ENCODE measurements at places on chromosomes 6 and 20.
A peak's percentile ranks its signal among the peaks of the same experiment; 100 is the strongest.

- no peak for DNase-seq
Observed at GRCh38 chr6:147802459-147802858, 294.0 kb downstream of the SAMD5 start.

DNA sequence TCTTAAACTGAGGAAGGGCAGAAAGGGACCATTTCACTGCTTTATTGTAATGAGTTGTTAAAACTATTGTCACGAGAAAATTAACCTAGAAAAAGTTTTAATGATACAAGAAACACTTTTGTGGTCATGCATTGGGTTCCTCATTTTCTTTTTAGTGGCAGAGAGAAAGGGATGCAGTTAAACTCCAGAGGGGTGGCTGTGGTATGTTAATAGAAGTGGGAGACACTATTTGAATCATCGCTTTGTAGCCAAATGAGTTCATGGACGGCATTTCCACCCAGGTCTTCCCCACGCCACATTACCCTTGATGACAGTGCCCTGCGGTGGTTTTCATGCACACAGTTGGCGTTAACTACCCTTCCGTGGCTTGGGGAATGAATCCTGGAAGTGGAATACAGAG is 235.6 kb downstream of the PLCB1 start:
- no peak for DNase-seq

GRCh38 chr6:131524695-131525336 is 48.2 kb upstream of the ARG1 start:
- DNase-seq: no peak

DNA sequence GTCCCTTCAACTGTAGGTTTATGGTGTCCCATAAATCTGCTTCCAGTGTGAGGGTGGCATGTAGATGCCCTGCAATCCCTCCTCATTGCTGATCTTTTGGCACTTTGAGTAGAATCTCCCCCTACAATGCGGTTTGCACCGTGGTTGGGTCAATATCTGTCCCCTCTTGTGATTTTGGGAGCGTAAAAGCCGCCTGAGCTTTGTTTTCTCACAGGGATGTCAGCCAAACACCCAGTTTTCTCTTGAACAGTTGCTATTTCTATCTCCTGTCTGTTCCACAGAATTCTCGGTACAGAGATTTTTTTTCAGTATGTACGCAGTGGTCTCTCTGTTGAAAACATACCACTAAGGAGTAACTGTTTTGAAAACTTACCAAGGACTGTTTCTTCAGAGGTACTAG is 21.8 kb downstream of the CDS2 start:
- no peak for DNase-seq

DNA sequence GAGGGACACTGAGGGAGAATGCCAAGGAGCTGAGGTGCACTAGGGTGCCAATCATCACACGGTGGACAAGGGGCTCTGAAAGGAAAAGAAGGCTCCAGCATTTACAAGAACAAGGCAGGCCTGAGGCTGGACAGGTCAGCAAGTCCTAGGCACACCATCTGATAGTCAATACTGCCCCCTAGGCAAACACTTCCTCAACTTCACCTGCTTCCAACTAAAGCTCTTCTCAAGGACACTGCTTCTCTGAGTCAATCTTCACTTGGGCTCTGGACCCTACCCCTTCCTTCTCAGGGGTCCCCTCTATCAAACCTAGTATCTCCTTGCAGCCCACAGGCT is 37.7 kb upstream of the SLC4A11 start:
- no peak for DNase-seq

DNA sequence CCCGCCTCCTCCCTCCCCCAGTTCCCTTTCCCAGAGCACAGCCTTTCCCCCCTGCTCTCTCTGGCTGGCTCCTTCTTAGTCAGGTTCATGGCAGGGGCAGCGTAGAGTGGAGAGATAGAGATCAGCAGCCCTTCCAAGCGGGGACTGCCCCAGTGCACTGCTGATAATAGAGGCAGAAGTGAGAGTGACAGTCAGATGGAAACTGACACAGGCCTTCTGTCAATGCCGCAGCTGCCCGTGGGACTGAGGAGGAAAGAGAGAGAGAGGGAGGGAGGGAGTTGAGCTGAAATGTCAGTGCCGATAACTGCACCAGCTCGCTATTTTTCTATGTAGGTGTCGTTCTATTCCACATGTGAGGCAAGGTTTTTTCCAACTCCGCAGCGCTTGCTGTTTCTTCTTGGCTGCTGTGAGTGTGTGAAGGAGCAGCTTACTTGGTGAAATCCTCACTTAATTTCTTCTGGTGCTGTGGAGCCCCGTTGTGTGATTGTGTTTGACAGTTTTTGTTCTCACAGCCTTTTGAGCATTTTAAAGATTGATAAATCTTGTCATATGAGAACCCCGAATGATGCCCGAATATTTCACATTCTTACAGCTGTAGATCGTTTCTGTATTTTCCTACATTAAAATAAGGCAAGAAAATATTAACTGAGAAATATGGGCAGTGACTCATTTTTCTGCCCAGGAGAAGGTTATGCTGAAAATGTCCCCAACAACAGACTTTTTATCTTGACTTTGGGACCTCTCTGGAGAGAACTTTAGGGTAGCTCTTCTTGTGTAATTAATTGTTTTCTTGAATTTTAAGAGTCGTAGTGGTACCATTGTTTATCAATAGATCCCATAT is 386.4 kb upstream of the MMS22L start:
- peak; percentile 1 for DNase-seq

DNA sequence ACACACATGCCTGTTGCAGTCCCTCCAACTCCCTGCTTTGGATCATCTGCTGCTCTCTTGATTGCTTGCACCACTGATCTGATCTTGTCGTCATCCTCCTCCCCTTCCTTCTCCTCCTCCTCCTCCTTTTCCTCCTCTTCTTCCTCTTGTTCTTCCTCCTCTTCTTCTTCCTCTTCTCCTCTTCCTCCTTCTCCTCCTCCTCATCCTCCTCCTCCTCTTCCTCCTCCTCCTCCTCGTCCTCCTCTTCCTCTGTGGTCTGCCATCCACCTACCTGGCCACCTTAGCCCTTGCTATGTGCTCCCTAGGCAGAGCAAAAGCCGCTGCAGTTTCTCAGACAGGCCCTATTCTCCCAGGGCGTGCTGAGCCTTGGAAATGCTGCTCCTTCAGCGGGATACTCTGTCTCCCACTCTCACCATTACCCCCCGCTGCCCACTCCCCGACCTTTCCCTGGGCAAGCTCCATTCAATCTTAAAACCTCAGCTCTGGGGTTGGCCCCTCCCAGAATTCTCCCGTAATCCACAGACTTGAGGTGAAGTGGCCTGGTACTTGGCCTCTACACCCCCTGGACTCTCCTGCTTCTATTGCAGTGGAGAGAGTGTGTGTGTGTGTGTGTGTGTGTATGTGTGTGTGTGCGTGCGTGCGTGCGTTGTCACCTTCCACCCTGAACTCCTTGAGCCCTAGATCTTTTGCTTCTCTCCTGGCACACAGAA is 105.0 kb downstream of the SASH1 start:
- no peak for DNase-seq

- DNase-seq: no peak
Observed at GRCh38 chr20:59153355-59153681, 10.3 kb upstream of the ZNF831 start.

DNA sequence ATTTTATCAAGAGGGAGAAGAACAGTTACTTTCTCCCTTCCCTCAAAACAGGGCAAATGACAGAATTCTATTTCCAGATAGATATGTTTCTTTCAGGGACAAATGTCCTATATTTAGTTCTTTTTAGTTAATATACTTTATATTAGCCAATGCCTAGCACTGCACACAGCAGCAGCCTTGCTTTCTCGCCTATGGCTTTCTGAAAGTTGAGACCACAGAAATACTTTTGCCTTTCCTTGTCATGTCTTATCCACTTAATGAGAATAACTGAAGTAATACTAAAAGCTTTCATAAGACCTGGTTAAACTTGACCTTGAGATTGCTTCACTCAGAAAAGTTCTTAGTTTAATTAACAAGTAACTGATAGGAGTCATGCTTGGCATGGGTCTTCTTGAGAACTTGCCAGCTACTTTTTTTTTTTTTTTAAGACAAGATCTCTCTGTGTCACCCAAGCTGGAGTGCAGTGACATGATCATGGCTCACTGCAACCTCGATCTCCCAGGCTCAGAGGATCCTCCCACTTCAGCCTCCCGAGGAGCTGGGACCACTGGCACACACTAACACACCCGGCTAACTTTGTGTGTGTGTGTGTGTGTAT is 159.3 kb downstream of the CDKAL1 start:
- no peak for DNase-seq

DNA sequence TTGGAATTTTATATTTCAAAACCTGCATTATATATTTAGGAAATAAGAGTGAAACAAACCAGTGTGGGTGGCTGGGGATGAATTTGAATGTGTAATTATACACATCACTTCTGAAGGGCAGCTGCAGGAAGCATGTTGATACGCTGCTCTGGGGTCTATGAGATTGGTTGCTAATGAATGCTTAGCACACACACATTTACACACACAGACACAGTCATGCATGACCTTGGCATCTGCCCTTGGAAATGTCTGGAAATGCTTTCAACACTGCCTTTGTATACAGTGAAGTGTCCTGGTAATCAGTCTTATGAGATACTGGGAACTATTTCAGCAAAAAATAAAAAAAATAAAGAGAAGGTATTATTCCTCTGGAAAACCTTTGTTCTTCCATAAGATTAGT is 83.4 kb downstream of the ELOVL4 start:
- peak; percentile 0 for DNase-seq

DNA sequence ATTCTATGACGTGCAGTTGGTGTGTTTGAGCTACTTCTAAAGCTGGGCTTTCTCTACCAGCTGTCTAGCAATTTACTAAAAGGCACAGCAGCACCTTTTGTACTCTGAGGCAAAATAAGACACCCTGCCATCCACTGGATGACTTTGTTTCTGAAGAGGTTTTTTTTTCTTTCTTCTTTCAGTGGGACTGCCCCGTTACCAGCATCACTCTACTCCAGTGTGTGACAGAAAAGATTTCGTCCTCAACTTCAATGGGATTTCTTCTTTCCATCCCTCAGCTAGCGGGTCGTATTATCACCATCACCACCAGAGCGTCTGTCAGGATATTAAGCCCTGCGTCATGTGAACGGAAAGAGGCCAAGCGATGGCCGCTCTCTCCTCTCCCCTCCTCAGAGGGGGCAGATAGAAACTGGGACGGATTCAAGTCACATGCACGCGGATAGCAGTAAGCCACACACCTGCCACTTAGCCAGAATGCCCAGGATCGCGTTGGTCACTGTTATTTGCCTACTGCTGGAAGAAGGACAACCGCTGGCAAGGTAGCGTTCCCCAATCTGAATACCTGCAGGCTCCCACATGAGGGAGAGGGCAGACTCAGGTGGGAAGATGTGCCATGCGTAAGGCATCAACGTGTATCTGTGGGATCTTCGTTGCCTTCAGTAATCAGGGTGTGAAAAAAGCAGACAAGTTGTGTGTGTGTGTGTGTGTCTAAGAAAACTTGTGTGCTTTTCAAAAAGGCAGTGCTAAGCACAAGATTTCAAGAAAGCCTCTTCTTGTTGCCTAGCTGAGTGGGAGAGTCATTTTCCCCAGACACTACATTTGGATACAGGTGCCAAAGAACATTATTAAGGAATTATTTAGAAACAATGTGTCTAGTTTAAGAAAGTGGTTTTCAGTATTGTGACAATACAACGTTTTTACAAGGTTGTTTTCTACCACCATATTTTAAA is 5.4 kb downstream of the FOXF2 start:
- DNase-seq: no peak

GRCh38 chr20:17857639-17858449 is 110.8 kb downstream of the SNX5 start:
- no peak for DNase-seq

DNA sequence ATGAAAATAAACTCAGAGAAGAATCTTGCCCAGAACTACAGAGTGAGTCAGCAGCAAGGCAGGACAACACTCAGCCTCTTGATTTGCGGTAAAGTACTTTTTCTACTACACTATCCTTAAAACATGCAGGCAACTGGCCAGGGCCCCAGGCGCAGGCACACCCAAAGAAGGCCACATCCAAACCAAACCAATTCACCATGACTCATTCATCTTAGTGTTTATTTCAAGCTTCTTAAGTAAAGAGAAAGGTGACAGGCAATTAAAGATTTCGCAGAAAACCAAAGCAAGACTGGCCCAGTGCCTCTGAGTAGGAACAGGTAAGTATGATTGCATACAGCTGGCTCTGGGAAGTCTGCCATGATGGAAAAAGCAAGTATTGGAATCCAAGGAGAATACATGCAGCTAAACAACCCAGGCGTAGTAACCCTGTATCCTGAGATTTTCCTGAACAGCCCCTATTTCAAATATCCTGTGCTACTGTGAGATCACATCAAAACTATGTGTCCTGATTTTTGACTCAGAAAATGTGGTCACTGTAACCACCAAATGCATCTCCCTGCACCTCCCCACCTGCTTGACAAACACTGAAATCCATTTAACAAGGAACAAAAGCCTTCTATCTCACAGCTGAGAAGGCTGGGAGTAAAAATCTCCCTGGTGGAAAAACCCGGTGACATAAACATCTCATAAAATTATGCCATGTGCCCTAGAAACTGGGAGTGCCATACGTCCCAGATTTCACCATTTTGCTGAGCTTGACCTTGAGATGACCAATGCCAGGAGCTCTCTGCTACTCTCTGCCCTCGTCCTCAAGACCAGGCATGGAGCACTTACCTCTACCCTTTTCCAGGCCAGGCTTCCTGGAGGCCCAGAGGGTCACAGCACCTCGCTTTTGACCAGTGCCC is 12.4 kb downstream of the WFDC3 start:
- no peak for DNase-seq

- no peak for DNase-seq
Observed at GRCh38 chr6:21478883-21479539, 114.5 kb upstream of the SOX4 start.

DNA sequence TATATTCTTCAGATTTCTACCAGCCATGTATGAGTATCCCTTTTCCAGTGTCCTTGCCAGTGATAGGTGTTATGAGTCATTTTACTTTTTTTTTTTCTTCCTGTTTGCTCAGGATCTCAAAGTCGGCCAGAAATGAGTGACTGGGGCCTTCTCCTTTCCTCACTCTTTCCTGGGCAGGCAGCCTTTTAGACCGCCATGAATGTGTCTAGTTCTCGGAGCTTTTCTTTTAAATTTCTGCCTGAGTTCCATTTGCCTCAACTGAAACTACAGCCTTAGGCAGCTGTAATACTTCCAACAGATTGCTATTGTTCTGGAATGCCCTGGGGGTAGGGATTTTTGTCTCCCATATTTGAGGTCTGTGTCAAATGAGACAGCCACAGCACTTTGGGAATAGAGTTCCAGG is 83.7 kb downstream of the STXBP5 start:
- DNase-seq: no peak
